Thymus (tissue), 14 donors: ENCODE measurements at places on chromosomes 16 and 17.

DNA sequence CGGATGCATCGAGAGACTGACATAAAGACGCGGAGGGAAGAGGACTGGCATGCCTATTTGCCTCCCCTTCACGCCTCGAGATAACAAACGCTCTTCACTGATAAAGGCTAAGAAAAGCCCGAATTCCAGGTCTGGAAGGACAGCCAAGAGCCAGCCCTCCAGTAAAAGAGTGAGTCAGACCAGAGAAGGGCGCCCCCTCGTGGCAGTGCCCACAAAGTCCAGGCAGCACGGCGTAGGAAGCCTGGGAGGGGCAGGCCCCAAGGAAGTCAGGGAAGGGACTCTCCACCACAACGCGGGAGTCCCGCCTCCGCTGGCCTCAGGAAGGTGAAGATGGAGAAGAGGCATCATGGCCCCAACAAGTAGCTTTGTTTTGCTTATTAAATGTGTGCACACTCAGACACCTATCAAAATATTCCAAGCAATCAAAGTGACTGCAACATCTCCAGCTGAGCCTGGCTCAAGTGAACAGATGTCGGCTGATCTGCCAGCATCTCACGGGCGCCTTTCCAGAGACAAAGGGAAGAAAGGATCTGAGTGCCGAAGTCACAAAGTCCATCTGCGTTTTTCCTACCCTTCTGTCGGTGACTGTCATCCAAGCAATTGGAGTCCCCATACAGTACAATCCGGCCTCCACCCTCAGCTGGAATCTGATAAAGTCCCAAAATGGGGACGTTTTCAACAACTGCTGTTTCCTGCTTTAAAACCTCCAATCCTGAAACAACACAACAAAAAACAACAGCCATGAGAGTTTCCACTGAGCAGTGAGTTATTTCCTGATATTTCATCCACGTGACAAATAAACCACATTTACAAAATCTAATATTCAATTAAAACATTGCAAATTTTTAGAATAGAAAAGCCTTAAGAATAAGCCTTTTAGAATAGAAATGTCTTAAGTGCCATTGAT is 20.4 kb upstream of the SLC38A8 start:
- peak; percentile 15 for DNase-seq

GRCh38 chr16:77331802-77332586 is 102.8 kb downstream of the ADAMTS18 start:
- no peak for DNase-seq

- DNase-seq, result no peak
These were observed 113.4 kb upstream of the FOXF1 start for GRCh38 chr16:86396901-86397311.

DNA sequence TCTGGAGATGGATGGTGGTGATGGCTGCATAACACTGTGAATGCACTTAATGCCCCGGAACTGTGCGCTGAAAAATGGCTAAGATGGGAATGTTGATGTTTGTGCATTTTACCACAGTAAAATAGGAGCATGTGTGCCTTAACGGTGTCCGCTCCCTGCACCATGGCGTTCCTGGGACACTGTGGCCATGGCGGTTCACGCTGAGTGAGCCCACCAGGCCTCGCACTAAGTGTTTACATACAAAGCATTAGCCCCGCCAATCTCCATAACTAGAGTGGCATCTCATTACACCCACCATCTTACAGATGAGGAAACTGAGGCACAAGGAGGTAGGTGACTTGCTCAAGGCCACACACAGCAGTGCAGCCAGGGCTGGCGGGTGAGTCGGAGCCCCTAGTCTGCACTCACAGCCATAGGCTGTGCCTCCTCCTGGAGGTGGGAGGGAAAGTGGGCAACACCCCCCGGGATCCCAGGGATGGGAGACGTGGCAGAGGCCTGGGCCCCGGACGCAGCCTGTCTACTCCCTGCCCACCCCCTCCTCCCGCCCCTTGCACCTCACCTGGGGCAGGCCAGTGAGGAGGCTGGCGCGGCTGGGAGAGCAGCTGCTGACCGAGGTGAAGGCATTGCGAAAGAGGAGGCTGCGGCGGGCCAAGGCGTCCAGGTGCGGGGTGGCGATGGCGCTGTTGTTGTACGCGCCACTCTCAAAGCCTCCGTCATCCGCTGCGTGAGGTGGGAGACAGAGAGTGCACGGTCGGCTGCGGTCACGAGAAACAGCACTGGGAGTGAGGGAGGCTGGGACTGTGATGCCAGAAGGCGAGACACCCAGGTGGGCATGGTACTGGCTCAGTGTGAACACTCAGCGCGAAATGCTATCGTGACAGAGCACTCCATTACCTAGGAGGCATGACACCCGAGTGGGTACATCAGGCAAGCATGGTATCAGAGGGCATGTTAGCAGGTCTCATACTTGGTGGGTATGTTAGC is 3.4 kb downstream of the SGSH start:
- no peak for DNase-seq

DNA sequence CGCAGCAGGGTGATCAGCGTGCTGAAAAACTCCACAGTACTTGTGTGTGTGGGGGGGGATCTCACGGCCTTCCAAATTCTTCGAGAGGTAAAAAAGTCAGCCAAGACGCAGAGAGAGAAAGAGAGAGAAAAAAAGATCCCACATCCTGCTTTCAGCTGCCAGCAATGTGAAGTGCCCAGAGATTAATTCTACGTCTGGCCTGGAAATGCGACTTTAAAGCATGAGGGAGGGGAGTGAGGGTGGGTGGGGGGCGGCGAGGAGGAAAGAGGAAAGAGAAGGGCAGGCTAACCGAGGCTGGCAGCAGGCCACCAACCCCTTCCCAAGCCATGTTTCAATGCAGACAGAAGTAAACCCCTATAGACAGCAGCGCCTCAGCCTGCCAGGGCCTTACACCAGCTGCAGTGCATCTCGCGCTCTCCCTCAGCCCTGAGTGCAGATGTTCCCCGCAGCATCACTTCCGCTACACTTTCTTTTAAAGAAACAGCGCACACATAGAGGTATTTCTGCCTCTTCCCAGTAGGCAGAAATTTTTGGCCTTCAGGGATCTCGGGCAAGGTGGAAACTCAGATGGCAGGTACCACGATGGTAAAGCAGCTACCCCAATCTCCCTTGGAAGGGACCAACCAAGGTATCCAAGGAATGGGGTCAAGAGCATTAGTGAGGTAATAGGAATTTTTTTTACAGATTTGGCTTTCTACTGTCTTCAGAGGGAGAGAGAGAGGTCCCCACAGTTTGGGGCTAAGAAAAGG is 87.8 kb downstream of the SMG6 start:
- peak; percentile 72 for DNase-seq

GRCh38 chr17:2436316-2436905 is 35.6 kb upstream of the MNT start:
- DNase-seq, result no peak

DNA sequence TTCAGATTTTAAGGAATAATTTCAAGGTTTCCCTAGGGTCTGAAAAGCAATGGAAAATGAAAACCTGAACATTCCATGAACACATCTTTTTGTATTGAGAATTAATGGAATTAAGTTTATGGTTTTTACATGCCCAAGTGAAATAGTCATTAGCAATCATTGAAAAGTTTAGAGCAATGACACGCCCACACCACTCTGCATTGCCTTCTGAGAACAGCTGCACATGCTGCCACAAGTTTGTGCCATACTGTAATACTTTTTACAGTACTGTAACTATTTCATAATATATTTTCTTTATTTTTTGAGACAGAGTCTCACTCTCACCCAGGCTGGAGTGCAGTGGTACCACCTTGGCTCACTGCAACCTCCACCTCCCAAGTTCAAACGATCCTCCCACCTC is 345.2 kb upstream of the PMFBP1 start:
- no peak for DNase-seq

DNA sequence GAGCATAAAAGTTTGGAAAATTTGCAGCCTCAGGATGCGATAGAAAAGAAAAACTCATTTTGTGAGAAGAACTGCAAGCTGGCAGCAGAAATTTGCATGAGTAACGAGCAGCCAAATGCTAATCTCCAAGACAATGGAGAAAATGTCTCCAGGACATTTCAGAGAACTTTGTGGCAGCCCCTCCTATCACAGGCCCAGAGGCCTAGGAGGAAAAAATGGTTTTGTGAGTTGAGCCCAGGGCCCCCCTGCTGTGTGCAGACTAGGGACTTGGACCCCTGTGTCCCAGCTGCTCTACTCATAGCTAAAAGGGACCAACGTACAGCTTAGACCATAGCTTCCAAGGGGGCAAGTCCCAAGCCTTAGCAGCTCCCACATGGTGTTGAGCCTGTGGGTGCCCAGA is 34.3 kb downstream of the APPBP2 start:
- no peak for DNase-seq

- DNase-seq, result peak; percentile 59
These were observed 1.9 kb downstream of the PRKCB start for GRCh38 chr16:23837553-23838308.

DNA sequence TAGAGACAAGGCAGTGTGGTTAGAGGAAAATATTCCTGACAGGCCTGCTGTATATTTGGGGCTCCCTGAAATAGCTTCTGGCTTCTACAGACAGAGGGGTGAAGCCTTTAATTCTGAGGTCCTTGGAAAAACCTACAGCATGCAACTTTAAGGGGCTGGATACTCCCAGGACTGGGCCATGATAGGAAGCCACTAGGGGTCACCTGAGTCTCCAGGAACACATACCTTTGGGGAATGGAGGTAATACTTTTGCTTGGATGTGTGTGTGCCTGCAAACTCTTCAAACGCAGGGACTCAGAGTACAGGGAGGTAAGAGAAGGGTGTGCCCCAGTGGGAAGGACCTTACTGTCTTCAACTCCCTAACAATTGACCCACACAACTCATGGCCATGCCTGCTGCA is 4.1 kb downstream of the ASIC2 start:
- DNase-seq, result no peak

DNA sequence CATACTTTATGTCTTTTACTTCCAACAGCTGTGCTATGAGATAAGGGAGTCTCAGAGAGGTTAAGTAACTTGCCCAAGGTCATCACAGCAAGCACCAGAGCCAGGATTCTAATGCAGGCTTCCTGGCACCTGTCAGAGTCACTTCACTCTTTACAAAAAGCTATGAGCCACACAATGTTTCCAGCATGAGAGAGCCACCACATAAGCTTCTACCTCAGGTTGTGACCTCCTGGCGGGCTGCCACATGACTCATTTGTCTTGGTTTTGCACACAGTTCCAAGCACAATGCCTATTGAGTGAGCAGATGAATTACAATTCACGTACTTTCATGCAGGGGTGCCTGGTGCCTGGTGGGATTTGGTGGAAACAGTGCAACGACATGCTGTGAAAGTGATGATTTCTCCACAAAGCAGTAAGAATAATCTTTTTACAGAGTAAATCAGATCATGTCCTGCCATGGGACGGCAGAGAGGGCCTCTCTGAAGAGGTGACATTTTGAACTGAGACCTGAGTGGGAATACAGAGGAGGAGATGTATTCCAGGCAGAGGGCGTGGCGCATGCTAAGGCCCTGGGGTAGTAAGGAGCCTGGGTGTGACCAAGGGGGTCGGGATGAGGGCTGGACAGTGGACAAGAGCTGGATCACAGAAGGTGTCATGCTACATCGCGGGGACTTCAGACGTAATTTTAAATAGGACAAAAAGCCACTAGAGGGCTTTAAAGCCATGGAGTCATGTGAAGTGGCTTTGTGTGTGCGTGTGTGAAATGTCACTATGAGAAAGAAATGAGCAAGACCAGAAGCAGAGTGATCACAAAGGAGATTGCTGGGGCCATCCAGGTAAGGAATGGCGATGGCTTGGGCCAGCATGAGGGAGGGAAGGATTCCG is 53.4 kb downstream of the CACNG3 start:
- DNase-seq, result no peak

DNA sequence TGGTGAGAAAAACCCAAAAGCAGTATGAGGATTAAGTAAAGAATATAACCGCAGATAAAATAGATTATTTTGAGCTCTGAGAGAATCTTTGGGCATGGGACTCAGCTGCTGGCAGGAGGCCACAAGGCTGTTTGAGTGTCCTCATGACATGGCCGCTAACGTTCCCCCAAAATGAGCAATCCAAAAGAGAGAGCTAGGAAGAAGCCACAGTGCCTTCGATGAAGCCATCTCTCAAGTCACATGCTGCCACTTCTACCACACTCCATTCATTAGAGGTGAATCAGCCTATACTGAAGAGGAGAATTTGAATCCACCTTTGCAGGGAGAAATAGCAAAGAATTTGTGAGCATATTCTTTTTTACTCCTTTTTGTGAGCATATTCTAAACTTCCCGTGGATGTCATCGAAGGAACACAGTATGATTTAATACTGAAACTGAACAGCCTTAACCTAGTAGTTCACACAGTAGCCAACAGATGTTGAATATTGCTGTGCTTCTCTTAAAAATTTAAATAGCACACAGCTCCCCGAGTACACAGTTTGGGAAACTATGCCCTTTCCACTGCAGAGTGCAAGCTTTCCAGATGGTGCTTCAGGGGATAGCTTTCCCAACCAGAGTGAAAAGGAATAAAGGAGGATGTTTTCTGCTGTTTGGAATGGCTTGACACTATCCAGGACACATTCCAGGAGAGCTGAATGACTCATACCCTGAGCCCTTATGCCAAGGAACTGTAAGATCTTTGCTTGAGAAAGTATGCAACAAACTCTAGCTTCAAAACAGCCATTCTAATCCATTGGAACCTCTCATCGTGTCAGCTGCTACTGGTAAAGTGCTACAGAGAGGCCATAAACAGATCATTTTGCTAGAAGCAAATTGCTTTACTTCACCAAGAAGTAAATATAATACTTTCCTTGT is 33.9 kb downstream of the ANKFY1 start:
- DNase-seq, result peak; percentile 17

- DNase-seq, result no peak
These were observed 5.2 kb upstream of the ATP6V0A1 start for GRCh38 chr17:42453439-42453838.

- DNase-seq, result no peak
These were observed 260.2 kb upstream of the DYNLRB2 start for GRCh38 chr16:80280557-80280956.

- DNase-seq, result no peak
These were observed 253.1 kb downstream of the RBFOX1 start for GRCh38 chr16:7585705-7586104.

GRCh38 chr17:13646411-13646810 is 44.7 kb upstream of the HS3ST3A1 start:
- no peak for DNase-seq

GRCh38 chr17:28796062-28796461 is 46.5 kb downstream of the FAM222B start:
- DNase-seq, result no peak

DNA sequence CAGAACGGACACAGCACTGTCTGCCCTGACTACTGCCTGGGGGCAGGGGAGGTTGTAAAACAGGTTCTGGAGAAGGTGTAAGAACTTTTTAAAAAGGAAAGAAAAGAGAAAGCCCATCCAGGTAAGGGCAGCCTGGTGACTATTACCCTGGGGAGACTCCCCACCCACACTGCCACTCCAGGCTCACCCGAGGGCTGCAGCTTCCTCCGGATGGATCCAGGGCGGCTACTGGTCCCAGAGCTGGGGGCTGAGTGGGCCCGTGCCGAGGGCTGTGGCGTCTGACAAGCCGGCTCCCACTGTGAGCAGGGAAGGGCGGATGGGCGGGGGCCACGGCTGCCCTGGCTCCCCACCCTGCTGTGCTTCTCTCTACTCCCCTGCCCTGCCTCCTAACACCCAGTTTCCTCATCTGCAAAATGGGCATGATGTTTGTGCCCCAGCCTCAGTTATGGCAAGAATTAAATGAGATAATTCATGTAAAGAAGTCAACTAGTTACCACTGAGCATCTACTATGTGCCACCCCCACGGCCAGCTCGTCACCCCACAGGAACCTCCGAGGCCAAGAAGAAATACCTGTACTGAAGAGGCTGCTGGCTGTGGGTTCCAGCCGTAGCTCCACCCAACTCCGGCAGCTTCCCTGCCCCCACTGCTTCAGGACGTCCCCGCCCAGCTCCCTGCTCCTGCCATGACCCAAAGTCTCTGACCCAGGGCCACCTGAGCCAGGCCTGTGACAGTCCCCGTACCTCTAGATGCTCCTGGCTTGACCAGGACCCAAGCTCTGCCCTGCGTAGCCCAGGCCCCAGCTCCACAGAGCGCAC is 24.2 kb downstream of the KATNB1 start:
- DNase-seq, result no peak
